ENCODE measurements at places on chromosomes 11 and 22.

GRCh38 chr11:128297805-128298204 lies 289.6 kb downstream of the ETS1 start:
- no peak for DNase-seq

GRCh38 chr11:109390752-109391151 lies 31.2 kb upstream of the C11orf87 start:
- no peak for DNase-seq

- DNase-seq, result no peak
These were observed 21.8 kb upstream of the CABP7 start for GRCh38 chr22:29697853-29698598.

DNA sequence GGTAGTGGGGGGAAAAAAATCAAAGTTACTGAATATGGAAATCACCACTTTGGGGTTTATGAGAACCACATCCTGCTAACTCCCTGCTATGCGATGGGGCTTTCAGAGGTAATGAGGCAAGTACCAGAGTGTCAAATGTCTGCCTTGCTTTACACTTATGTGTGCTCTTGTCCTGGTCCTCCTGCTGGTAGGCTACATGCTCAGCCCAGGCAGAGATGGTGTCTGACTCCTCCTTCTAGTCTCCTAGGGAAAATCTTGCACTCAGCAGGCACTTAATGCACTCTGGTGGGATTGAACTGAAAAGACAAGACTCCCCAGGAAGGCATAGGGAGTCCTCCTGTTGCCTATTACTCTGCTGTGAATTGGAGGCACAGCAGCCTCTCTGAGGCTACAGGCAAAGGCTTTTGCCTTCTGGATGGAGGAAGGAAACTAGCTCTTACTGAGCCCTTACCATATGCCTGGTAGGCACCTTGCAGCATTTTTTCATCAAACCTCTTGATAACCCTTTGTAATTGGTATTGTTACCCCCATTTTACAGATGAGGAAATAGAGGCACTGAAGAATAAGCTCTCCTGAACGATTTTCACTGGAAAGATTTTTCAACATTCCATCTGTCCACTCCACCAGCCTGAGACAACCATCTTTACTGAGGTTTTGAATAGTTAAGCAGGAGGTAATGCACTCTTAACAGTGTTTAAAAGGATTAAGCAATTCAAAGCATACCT lies 132.1 kb upstream of the PAX6 start:
- DNase-seq, result peak; percentile 79

Measured in GM12865 (cell line).